Activated CD8-positive, alpha-beta memory T cell treated with anti-CD3 and anti-CD28 coated beads for 24 hours (primary cell): ENCODE measurements at places on chromosomes 16 and 17.

GRCh38 chr16:4859900-4860255 lies 12.6 kb downstream of the UBN1 start:
- DNase-seq, result no peak

DNA sequence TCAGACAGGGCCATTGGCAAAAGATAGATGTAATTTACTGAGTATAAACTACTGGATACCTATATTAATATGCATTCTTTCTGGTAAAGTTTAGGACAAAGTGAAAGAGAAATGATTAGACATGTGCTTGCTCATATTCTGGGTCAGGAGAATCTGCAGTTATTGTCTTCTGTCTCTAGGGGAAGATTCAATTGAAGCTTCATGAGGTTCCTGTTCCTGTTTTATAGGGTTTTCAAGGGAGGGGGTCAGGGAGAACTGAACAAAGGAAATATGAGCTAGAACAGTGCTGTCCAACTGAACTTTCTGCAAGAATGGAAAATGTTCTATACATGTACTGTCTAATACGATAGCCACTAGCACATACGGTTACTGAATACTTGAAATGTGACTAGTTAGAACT lies 59.3 kb upstream of the CORO6 start:
- no peak for DNase-seq

DNA sequence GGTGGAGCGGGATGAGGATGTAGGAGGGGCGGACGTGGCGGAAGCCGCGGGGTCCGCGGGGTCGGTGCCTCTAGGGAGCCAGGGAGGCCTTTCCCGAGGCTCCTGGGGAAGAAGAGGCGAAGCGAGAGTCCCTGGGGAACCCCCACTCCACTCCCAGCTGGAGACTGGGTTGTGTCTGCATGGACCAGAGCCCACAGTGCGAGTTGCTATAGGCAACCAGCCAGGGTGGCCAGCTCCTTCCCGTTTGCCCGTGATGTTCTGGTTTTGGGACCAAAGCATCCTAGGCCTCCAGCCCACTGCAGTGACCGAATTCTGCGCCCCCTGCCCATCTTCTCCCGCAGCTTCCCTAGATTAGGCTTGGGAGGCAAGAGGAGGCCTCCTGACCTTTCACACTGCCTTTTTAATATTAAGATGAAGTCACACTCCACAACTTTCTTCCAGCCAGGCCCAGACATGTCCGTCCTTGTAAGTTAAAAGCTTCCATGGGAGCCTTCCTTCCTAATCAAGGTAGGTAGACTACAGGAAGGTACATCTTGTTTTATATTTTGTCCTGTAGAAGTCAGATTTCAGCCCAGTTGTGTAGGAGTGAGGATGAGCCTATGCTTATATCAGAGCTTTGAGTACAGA lies 469 bp downstream of the AMZ2 start:
- DNase-seq, result no peak

DNA sequence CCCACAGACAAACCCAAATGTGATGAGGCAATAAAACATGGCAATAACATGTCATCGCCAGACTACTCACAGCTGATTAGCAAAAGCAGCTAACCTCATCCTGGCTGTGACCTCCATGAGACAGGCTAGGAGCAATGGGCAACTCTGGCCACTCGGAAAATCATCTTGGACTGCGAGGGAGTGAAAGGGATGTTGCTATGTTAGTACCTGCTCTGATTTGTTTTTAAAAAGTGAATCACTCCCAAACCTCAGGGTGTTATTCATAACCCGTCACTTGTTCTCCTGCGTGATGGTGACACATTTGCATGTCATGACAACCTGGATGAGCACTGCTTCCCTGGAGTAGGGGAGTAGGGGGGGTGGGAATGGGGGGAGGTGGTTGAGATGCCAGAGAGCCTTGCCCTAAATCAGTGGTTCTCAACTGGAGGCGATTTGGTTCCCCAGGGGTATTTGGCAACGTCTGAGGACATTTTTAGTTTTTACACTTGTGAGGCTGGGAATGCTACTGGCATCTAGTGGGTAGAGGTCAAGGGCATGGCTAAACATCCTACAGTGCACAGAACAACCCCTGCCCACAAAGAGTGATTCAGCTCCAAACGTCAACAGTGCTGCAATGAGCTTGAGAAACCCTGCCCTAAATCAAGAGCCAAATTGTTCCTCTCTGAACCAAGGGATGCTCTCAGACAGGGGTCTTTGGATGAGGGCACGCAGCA lies 241.7 kb downstream of the SOX9 start:
- no peak for DNase-seq
